GM18507 (cell line): ENCODE measurements at places on chromosomes 7 and 10.

GRCh38 chr10:107072786-107073185 lies 91.7 kb downstream of the SORCS1 start:
- no peak for DNase-seq

GRCh38 chr10:15084502-15084922 lies 4.1 kb downstream of the ACBD7 start:
- DNase-seq: no peak

DNA sequence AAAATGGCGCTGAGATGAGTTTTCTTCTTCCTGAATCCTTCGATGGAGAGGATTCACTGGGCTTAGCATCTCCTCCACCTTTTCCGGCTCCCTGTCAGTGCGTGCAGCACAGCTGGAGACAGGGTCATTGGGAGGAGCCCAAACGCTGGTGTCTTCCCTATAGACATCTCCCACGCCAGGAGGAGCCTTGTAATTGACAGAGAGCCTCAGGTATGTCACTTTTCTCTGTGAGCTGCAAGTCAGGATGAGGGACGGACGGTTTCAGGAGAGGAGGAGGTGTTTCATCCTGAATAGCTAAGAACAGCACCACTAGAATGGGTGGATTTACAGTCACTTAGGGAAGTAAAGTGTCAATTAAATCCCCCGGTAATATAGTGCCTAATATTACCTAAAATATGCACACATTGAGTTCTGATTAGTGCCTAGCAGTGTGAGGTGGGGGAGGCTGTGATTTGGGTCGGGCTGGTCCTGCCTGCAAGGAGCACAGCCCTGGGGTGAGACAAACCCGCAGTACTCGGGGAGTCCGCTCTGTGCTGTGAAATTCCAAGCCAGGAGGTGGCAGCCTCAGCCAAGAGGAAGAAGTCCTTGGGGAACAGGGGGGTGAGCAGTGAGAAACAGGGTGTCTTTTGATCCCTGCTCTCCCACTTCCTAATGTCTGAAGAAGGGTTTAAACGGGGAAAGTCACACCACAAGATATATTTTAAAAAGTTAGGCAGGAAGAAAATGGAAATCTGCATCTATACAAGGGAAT lies 28.2 kb downstream of the IL15RA start:
- DNase-seq: no peak

DNA sequence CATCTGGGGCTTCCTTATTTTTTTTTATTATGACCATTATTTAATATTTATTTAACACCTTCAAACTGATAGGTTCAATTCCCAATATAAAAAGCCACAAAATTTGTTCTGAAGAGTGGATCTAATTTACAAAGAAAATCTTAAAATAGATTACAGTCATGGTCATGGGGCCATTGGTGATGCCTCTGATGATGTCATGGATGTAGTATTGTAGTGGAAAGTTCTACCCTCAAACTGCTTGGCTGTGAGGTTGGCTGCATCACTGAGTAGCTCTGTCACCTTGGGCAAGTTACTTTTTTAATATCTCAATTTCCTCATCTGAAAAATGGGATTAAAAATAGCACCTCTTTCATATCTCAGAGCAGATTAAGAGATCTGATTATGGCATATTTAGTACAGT lies 128.5 kb downstream of the DKK1 start:
- no peak for DNase-seq

GRCh38 chr10:373526-374309 lies 238.5 kb downstream of the ZMYND11 start:
- no peak for DNase-seq

DNA sequence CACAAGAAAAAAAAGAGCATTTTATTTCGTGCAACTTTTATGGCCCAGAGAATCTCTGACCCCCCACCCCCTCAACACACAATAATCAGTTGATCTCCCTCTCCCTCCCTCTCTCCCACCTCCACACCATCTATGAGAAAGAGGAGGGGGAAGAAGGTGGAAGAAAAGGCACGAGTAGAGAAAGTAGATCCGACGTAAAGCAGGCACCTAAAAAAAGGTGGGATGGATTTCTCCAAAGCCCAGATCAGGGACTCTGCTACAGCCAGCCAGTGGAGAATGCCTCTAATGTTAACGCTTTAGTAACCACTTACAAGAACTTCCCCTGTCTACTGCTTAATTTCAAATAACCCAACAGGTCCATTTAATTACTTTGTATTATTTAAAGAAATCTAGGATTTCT lies 24.4 kb downstream of the KMT2C start:
- DNase-seq: no peak

- DNase-seq: no peak
Observed at GRCh38 chr10:6171881-6172695, 30.6 kb upstream of the PFKFB3 start.

DNA sequence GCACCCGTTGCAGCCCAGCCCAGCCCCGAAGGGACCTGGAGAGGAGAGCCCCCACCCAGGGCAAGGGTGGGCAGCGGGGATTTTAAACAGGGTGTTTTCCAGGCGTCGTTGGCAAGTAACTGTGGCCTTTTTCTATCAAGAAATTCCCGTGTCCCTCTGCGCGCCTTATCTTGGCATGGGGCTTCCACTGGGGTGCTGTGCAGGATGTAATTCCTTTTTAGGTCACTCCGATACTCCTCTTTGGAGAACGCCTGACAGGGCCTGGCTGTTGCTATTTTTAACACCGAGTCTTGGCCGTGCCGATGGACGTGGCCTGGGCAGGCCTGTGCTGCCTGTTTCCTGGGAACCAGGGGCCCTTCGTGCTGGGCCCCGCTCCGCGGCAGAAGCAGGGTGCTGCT lies 93.8 kb downstream of the INPP5A start:
- DNase-seq: no peak

GRCh38 chr7:134933460-134934068 lies 52.7 kb upstream of the AGBL3 start:
- no peak for DNase-seq

DNA sequence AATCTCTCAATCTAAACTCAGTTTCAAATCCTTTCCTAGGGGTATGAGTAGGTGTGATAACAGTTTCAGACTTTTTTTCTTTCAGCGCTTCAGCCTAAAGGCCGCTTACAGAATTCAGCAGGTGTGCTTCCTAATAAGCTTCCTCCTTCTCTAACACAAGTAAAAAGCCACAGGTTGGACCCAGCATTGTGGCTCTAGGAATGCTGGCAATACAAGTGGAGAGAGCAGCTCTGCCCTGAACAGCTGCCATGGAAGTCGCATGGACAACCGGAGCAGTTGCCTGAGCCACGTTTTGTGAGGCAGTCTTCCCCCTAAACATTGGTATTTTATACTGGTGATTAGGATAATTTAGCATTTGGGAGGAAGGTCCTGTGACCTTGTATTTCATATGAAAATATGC lies 83.5 kb downstream of the ST7 start:
- no peak for DNase-seq

GRCh38 chr7:31466036-31466435 lies 47.9 kb upstream of the ITPRID1 start:
- no peak for DNase-seq

DNA sequence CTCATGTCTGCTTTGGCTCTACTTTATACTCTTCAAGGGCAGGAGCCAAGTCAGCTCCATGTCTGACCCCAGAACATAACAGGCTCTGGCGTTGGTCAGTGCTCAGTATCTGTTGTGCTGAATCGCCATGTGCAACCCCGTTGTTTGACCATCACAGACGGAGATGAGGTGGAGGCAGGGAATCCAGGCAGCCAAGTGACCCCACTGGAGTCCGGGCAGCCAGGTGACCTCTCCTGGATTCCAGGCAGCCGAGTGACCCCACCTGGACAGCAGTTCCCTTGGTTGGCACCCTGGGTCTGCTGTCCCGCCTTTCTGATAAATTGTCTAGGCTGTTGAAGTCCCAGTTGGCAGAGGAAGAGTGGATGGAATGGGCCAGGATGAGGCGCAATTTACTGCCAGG lies 232.2 kb downstream of the TCERG1L start:
- no peak for DNase-seq

GRCh38 chr10:59397961-59398360 lies 35.6 kb upstream of the FAM13C start:
- no peak for DNase-seq

GRCh38 chr10:96973809-96974747 lies 142.0 kb downstream of the LCOR start:
- no peak for DNase-seq

DNA sequence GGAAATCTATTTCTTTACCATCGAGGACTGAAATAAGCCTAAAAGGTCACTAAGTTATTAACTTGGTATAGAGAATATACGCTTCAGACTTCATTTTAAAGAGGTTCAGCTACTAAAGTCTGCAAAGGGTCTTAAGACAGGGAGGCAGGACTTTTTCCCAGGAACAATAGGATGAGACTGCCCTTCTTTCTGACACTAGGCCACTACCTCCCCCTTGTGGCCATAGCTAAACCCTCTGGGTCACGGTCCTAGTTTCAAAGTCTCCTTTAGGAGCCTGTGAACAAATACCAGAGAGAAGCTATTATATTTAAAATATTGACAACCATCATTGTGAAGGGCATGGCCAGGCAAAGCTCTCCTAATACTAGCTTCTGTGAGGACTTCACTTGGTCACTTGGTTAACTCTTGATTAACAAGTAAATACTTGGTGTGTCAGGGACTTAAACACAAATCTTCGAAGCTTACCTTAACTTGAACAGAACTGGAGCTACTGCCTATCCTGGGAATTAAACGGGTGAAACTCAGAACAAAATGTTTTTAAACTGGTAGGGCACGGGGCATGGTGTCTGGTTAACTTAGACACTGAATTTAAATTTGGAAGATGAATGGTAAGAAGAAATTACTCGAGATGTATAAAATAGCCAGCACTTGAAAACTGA lies 75.6 kb downstream of the CCDC6 start:
- no peak for DNase-seq

GRCh38 chr10:129744134-129745111 lies 219.7 kb downstream of the EBF3 start:
- DNase-seq: no peak

GRCh38 chr10:130434446-130435385 lies 298.5 kb downstream of the GLRX3 start:
- no peak for DNase-seq

GRCh38 chr10:98253499-98253898 lies 14.5 kb downstream of the LOXL4 start:
- no peak for DNase-seq

DNA sequence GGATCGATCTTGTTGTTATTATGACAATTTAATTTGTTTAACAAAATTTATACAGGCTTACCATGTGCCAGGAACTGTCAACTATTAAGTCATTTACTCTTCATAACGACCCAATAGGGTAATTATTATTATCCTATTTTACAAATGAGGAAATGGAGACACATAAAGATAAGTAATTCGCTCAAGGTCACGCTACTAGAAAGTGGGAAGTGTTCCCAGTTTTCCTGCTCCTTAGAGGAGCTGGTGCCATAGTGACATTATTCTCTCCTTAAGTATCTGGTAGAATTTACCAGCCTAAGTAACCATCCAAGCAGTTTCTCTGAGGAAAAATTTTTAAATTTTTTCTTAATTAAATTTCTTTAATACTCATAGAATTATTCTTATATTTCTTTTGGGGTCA lies 360.9 kb upstream of the RNF32 start:
- DNase-seq: no peak

DNA sequence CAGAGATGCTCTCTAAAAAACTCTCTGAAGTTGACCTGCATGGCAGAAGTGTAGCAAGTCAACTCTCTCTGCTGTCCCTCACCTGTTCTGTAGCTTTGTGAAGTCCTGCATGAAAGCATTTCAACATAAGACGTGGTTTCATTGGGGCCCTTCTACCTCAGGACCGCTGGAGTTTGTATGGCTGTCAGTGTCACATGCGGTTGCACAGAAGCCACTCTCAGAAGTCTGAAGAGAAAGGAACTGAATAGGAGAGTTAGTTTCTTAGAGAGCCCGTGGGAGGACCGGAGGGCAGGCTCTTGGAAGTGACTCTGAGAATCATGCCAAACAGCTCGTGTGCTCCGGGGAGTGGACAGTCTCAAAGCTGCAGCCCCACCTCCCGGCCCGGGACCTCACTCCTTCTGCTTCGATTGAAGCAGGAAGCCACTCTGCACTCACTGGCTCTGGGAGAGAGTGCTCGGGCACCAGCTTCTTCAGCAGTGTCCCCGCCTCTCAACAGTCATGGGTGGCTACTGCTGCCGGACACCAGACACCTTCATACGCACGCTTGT lies 486.7 kb downstream of the SDK1 start:
- no peak for DNase-seq
